ENCODE measurements at places on chromosomes 5 and 9.

GRCh38 chr5:147935032-147935431, 28.7 kb upstream of the C5orf46 start:
- DNase-seq = no peak

- no peak for DNase-seq
Observed at GRCh38 chr5:57828221-57828620, 345.6 kb upstream of the ACTBL2 start.

- DNase-seq = no peak
Observed at GRCh38 chr9:88998503-88998902, 7.2 kb downstream of the S1PR3 start.

DNA sequence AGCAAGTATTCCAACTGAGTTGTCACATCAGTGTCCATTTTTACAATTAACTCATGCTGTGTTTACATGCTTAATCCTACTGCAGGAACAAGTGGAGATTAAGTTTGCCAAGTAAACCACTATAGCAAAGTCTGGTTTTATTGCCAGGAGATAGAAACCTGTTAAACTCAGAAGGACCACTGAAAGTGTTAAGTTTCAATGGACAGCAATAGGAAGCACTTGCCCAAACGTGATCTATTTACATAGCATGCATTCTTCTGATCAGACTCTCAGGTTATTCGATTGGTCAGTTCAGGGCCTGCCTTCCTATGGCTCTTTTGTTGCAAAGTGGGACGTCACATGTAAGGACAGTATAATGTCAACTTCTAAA, 28.0 kb upstream of the IFNK start:
- no peak for DNase-seq

GRCh38 chr9:90107040-90107725, 502.4 kb downstream of the GADD45G start:
- no peak for DNase-seq

DNA sequence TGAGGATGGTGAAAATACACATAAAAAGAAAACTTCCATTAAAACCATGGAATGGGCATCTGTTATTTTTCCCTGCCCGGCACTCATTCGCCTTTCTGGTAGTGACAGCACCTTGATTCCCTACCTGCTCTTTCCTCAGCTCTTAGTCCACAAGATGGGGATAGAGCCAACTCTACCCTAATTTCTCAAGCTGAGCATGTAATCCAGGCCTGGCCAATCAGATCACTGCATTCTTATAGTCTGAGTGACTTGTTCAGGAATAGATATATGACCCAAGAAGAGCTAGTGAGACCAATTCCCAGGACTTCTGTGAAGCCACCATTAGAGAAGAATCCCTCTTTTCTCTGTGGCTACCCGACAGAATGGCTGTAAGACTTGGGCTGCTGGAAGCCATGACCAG, 58.1 kb downstream of the TSSK1B start:
- no peak for DNase-seq

DNA sequence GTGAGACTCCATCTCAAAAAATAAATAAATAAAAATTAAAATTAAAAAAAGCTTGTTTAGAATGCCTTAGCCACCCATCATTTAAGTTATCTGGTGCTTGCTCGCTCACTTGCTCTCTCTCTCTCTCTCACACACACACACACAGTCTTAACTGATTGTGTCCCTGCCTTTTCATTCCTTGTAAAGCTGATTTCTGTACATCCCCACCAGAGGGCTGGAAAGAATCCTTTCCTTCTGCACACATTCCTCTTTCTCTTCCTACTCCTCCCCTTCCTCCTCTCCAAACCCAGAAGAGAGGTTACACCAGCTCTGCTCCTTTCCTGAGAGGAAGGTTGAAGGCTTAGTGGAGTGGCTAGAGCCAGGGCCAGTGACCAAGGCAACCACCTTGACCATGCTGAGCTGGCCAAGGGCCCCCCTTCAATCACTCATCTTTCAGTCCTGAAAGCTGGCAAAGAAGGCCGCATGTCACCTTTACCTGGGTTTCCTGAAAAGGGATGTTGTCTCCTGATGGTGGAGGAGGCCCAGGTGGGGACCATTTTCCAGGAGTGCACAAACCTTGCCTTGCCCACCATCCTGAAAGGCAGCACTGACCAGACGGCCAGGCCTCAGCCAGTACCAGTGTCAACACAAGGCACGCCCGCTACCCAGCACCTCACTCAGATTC, 25.6 kb downstream of the STK10 start:
- no peak for DNase-seq

- no peak for DNase-seq
Observed at GRCh38 chr9:32218100-32218767, 166.2 kb upstream of the ACO1 start.

GRCh38 chr5:35938568-35939227, at the start of gene CAPSL:
CAPSL (minus strand) TSS chr5:35938622; CDS start chr5:35921120, 17,502 bp downstream.
- DNase-seq = no peak

GRCh38 chr9:92184041-92184564, 68.9 kb upstream of the SPTLC1 start:
- no peak for DNase-seq

DNA sequence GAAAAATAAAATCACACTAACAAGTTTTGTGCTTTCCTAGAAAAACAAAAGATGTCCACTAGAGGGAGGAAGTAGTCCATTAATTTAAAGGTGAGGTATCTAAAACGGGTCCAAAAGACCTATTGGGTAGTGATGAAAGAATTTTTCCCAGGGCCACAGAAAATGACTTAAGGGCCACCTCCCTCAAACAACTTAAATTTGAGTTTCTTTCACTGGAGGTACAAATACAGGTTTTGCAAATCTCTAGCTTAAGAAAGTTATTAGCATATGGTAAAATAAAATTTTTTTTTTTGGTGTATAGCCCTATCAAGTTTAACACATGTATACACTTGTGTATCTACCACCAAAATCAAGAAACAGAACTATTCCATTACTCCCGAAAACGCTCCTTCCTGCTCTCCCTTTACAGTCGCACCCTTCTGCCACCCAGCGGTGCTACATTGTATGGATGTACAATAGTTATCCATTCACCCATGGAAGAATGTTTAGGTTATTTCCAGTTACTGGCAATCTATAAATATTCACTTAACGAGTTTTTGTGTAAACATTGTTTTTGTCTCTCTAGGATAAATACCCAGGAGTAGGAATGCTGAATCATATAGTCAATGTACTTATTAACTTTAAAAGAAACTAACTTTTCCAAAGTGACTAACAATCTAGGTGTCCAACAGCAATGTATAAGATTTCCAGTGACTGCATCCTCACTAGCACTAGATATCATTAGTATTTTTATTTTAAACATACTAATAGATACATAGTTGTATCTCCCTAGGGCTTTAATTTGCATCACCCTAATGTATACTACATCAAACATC, 21.9 kb downstream of the DEPDC1B start:
- DNase-seq = no peak

- DNase-seq = no peak
Observed at GRCh38 chr5:175599210-175599609, 58.7 kb upstream of the HRH2 start.

DNA sequence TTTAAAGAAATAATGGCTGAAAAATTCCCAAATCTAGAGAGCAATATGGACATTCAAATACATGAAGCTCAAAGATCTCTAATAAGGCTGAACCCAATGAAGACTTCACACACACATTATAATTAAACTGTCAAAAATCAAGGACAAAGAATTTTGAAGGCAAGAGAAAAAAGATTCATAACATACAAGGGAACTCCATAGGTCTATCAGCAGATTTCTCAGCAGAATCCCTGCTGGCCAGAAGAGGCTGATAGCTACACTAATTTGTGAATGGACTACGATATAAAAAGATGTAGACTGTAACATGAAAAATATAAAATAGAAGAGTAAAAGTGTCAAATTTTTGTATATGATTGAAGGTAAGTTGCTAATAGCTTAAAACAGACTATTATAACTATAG, 251.9 kb downstream of the ADAMTS6 start:
- DNase-seq = no peak

DNA sequence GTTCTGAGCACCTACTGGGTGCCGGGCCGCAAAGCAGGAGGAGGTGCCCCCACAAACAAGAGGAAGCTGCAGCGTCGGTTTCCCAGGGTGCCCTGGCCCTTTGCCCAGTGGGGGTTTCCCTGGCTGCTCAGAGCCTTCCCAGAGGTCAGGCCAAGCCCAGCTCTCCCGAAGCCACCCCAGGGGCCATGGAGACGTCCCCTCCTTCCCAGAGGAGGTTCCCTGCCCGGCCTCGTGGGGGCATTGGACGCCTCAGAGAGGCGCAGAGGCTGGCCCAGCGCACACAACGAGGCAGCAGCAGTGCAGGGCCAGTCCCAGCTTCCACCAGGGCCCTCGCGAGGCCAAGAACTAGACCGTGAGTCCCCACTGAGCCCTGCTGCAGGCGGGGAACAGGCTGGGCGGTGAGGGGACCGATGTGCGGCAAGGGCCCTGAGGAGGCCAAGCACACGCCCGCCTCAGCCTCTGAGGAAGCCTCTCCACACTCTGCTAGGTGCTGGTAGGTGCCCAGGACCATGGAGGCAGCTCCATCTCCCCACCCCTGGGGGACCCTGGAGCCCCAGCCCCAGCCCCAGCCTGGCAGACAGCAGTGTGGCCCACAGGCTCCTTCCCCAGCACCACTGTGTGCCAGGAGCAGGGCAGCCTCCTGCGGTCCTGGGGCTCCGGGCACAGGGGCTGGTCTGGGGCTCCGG, 7.0 kb downstream of the DIPK1B start:
- no peak for DNase-seq

DNA sequence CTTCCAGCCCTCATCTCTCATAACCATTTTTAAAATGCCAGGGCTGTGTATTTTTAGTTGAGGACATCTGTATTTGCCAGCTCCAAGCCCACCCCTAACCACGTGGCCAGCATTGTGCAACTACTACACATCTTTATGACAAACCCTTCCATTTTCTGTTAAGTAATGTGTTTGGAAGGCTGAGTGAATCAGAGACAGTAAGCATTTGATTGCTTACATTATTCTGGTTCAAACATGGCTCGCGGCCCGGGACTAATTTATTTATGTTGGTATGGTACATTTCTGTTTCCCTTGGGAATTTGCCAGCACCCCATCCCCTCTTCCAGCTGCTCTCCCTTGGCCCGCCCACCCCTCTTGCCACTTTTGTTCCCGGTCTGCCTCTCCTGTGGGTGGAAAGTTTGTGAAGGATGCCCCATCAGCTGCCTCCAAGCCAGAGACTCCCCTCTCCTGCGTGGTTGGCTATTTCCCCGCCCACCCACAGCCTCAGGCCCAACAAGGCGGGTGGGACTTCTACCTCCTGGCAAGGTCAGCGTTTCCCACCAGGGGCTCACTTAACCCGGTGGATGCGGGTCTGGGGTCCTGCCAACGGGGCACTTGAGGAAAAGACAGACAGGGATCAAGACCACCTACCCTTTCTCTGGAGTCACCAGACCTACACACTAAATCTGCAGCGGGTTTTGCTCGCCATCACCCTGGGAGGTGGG, 162.2 kb downstream of the HSD17B3 start:
- DNase-seq = no peak

- DNase-seq = no peak
Observed at GRCh38 chr5:102582696-102583095, 83.9 kb upstream of the SLCO6A1 start.

DNA sequence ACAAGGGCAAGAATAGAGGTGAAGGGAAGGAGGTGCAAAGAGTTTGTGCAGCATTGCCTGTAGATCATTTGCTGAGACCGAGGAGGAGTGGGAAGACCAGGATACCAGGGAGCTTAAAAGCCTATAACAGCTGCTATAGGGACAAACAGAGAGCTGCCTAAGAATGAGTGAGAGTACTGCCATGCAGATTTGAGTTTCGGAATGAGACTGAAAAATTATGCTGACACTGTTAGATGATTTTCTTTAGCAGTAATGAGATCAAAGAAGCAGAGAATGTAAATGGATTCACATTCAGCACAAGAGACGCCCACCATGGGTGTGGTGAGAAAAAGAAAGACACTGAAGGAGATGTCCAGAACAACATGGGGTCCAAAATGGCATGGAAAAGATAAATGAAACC, 69.7 kb downstream of the EPB41L4A start:
- no peak for DNase-seq

DNA sequence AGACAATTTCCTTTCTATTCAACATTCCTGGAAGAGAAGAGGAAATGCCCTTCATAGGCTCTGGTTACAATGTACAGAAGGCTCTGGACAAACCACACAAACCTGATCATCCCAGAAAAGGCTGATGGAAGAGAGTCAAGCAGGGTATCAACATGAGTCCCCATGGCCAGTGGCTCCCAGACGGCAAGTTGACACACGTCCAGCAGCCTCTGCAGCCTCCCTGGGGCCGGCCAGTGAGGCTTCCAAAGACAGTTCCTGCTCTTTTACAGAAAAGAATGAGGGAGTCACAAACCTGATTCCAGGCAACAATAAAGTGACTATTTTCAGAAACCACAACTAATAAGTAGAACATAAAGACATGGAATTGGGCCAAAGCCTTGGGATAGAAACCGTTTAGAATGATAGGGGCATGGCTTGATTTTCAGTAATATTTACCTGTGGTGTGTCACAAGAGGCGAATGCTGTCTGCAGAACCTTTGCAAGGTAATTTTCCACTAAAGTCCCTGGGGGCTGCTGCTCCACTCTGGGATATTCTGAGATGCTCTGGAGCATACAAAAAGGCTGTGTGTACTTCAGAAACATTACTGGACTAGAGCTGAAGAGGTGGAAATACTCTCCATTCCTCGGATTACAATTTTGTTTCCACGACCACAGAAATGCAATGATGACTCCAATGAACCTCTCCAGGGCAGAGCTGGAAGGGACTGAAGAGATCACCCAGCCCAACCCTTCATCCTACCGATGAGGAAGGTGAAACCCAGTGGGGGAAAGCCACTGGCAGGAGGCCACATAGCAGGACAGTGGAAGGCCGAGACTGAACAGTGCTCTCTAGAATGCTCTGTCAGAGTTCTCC, 10.4 kb downstream of the MED27 start:
- DNase-seq = no peak

GRCh38 chr9:7315746-7316145, 483.8 kb downstream of the DMAC1 start:
- DNase-seq = no peak

DNA sequence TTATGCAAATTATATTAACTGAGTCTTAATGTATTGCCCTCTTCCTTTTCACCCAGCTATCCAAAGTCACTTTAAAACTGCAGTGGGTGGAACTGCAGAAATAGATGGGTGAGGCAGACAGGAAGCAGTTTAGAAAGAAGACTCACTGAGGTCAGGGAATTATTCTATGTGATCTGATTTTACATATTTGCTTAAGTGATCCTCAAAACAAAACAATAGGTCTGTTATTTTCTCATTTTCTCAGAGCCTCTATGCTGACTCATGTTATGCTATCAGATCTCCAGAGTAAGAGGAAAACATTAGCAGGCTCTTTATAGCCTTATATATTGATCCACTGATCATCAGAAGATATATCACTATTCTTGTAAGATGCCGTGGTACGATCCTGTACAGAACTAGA, 63.5 kb downstream of the MRPS27 start:
- DNase-seq = no peak
